NCI-H2171 treated with DMSO at 0.1 percent for 48 hours (cell line): ENCODE measurements at places on chromosomes 5 and 9.

- DNase-seq, result peak; percentile 68
Observed at GRCh38 chr9:20941174-20941690, 90.2 kb downstream of the HACD4 start.

DNA sequence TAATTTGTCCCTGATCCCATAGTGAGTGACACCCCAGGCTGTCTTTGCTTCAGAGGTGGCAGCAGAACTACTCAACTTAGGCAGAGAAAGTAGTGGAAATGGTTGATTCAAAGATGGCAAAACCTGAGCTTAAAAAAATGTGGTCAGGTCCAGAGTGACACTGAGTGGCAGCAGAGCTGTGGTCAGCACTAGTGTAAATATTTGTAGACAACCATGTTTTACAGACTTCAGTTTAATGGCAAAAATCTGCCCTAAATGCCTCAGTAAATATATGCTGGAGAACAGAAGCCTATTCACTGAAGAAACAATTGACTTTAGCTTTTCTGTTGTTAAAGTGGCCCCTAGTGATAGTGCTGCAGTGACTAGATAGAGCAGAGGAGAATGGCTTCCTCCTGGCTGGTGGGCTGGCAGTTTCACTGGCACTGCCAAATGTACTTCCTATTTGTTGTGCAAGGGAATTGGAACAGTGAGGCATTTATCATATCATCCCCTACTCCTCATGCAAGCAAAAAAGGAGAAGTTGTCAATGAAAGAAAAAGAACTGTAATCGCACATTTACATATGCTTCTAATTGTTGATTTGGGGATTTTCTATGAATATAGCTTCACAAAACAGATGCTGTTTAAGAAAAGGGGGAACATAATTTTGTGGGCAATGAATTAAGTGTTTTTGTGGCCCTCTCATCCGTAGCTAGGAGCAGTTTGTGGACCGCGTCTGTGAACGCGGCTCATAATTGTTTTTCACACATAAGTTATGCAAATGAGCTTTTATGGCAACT is 12.0 kb downstream of the PBX3 start:
- peak; percentile 9 for DNase-seq

GRCh38 chr5:34439601-34440000 is 216.5 kb upstream of the RAI14 start:
- DNase-seq, result no peak

DNA sequence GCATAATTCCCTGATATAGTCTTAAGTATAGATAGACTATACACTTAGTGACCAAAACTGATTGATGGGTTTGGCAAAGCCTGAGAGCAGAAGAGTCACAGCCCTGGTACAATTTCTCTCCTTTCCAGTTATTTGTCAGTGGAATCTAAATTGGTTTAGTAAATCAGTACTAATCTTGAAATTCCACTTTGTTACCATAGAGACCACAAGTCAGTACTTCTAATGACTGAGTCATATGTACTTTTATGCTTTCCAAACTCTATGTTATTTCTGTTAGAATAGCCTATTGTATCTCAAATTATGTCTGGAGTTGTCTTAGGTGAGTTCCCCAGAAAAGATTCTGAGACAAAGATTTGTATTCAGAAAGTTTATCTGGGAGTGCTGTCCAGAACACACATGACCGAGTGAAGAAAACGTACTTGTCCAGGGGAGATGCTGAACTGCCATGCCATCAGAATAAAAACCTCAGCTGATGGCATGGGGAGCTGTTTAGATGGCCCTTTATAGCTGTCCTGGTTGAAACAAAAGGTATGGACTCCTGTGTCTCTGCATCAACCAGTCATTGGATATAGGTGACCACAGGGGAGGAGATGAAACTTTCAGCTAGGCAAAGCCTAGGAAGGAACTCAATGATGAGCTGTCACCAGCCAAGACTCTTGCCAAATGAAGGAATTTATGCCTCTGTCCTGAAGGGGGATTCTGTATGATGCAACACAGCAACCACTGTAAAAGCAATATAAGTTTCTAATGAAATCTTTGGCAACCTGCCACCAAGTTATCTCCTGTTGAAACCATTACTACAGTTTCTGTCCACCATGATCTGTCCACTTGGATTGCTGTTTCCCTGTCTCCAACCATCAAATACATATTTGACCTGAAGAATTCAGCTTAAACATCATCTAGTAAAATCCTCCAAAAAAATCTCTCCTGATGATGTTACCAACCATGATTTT is 18.0 kb upstream of the SMC2 start:
- no peak for DNase-seq

- no peak for DNase-seq
Observed at GRCh38 chr9:34321451-34321850, 7.6 kb downstream of the KIF24 start.

DNA sequence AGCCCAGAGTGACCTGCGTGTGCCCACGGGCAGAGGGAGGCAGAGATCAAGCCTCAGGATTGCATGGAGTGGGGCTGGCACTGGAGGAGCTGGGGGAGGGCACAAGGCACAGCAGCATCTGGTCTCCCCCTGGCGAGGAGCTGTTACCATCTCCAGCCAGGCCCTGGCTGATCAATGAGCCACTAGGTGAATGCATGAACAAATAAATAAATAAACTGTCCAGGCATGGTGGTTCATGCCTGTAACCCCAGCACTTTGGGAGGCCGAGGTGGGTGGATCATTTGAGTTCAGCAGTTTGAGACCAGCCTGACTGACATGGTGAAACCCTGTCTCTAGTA is 14.3 kb upstream of the PSMB7 start:
- no peak for DNase-seq

GRCh38 chr5:142720641-142721271 is 34.9 kb upstream of the FGF1 start:
- peak; percentile 72 for DNase-seq

GRCh38 chr9:128494746-128495129 is 9.8 kb upstream of the GLE1 start:
- no peak for DNase-seq

- no peak for DNase-seq
Observed at GRCh38 chr5:84057211-84057610, 327.5 kb downstream of the EDIL3 start.

GRCh38 chr9:126935630-126936029 is 21.0 kb downstream of the RALGPS1 start:
- no peak for DNase-seq

GRCh38 chr9:115423646-115424045 is 305.7 kb upstream of the TNC start:
- no peak for DNase-seq

GRCh38 chr9:133224762-133225161 is 15.7 kb upstream of the OBP2B start:
- DNase-seq, result no peak

GRCh38 chr5:17243287-17244063 is 26.0 kb downstream of the BASP1 start:
- DNase-seq, result no peak

DNA sequence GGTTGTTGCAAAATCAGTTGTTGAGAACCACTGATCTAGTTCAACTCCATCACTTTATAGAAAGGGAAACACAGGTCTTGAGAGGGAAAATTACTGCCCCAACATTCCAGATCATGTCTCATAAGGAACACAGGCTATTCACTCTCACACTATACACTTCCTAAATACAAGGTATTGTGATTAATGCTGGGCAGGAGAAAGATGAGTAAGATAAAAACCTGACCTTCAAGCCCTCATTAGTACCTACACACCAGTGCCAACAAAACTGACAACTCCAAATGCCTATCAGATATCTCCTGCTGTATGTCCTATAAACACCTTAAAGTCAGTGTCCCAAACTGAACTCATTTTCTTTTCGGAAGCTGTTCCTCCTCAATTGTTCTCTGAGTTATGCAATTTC is 8.2 kb downstream of the GNE start:
- no peak for DNase-seq

GRCh38 chr5:131405674-131406073 is 141.8 kb downstream of the CDC42SE2 start:
- no peak for DNase-seq

GRCh38 chr9:106583751-106584150 is 279.2 kb upstream of the ZNF462 start:
- peak; percentile 24 for DNase-seq

DNA sequence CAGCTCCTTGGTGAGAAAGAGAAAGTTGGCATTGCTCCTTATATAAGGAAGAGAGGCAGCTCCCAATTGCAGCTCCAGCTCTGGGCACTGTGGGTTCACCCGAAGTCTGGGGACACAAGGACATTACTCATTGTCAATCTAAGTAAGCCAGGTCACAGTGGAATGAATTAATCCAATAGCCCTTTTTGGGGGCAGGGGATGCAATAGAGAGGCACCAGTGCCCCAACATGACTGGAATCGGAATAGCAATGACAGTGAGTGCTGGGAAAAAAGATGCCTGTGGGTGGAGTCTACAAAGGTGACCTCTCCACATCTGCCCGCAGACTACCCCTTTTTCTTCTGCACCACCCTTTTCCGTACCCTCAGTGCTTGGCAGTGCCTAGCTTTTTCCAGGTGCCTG is 11.1 kb upstream of the NEUROG1 start:
- DNase-seq, result no peak

- no peak for DNase-seq
Observed at GRCh38 chr5:151128817-151129216, 28.8 kb downstream of the ANXA6 start.

- DNase-seq, result no peak
Observed at GRCh38 chr9:21696411-21696871, 106.0 kb upstream of the MTAP start.

DNA sequence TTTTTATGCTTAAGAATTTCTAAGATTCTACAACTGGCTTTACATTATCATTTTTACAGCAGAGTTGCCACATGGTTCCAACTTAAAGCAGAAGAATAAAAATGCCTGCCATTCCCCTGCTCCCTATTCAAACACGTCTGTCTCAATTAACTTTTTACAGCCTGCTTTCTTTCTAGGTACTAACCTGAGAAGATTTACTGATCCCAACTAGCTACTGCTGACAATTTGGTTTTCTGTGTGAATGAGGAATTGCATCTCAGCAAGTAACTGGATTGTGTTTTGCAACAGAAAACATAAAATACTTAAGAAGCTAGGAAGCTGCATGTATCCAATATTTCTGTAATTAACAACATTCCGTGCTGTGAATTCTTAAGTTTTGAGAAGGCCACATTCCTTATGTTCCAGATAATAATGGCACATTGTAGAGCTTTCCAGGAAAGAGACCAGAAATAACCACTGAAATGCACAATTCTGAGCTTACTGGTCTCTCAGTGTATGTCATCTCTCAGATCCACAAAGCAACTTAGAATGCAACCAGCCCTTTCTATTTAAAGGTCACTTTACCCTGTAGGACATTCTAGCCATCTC is 306.8 kb upstream of the NMUR2 start:
- no peak for DNase-seq

DNA sequence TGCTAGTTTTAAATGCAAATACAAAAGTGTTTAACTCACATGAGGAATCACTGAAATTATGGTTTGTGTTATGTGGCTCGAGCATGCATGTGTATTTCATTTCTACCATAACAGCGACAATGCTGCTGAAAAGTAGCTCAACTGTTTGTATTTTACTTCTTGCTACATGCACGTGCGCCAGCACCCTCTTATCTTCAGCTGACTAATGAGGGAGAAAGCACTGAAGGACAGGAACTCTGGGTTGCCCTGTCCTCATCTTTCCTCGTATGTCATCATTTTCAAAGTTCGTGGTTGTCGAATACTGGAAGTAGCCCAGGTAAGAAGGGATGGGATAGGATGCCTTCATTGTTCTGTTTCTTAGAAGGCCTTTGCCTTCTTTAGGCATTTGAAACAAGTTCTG is 120.3 kb downstream of the SYK start:
- DNase-seq, result no peak

- DNase-seq, result peak; percentile 76
Observed at GRCh38 chr5:55691265-55692105, 20.6 kb downstream of the SLC38A9 start.

- no peak for DNase-seq
Observed at GRCh38 chr5:112419164-112419985, at the start of gene EPB41L4A. Gene EPB41L4A, minus strand, starts transcription at chr5:112419277. Its CDS starts 238 bp downstream, at chr5:112419039.

DNA sequence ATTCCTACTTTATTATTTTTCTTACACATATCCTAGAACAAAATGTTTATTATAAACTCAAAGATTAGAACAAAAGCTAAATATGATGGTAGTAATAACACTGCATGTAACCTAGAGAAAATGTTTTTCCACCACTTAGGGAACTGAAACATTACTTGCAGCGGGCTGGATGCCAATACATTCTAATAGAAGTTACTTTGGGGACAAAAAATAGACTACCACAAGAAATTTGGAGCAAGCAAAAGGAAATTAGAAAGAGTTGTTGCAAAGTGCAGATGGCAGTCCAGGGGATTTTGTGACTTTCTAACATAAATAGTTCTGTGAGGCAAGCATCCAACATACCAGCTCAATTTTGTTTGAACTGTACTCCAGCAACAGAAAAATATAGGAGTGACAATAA is 255.3 kb upstream of the GRIN3A start:
- no peak for DNase-seq

GRCh38 chr5:171544913-171545765 is 125.7 kb downstream of the FGF18 start:
- DNase-seq, result no peak

DNA sequence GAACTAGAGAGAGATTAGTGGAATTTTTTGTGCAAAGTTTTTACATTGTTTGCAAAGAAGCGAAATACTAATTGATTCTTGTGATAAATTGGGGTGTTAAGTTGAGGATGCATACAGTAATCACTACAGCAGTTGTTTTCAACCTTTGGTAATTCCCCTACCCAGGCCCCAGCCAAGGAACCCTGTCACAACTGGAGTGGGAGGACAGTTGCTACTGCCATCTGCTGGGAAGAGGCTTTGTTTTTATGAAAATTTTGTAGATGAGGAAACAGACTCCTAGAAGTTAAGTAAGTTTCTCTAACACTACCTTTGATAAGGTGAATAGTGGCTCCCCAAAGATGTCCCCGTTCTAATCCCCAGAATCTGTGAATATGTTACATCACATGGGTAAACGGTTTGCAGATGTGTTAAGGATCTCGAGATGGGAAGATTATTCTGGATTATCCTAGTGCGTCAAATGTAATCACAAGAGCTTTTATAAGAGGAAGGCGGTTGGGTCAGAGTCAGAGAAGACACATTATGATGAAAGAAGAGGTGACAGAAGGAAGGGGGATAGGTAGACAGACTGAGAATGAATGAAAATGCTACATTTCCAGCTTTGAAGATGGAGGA is 34.0 kb upstream of the PPP1R2B start:
- DNase-seq, result peak; percentile 26

GRCh38 chr5:143209881-143210395 is 193.5 kb downstream of the NR3C1 start:
- DNase-seq, result no peak

DNA sequence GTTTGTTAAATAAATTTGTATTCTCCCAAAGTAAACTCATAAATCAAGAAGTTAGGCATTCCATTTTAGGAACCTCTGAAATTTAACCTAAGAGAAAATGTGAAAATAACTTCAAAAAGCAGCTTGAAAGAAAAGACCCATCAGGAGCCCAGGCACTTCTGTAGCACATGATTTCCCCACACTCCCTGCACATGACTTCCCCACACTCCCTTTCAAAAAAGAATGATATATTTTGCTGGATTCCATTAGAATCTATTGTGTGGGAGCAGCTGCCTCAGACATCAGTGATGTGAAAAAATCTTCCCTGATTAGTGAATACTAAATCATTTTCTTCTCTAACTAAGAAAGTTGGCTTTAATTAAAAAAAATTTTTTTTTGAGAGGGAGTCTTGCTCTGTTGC is 83.3 kb downstream of the GLDC start:
- no peak for DNase-seq
